Stimulated activated CD8-positive, alpha-beta memory T cell treated with anti-CD3 and anti-CD28 coated beads, Interleukin-15, amount 100 ng/mL, for 24 hours (primary cell): ENCODE measurements at places on chromosomes 4 and X.

DNA sequence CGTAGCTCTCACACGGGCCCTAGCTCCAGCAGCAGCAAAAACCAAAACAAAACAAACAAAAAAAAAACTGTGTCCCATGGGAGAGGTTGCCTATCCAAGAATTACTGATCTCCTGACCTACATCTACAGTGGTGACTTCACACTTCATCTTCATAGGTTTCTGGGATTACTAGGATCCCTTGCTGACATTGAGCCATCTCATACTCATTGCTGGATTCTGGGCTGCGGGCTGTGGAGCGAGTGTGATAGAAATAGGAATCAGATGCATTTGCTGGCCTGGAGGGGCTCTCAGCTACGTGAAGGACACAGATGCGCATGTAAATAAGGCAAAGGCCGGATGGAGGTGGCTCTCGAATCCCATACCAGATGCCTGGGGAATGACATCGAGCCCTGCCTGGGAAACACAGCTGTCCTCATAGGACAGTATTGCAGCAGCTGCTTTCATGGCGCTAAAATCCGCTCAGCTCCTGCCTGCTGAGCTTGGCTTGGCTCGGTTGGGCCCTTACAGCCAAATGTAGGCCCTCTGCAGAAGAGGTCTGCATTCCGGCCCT lies 41.7 kb downstream of the CNGA2 start:
- no peak for DNase-seq

GRCh38 chrX:75623535-75623934 lies 100.7 kb upstream of the ZDHHC15 start:
- DNase-seq, result no peak

- no peak for DNase-seq
Observed at GRCh38 chr4:107818301-107818910, 6.3 kb upstream of the SGMS2 start.

GRCh38 chr4:99361268-99361898 lies 8.8 kb upstream of the ADH1C start:
- DNase-seq, result no peak

GRCh38 chr4:75710246-75710645 lies 14.1 kb upstream of the USO1 start:
- DNase-seq, result no peak

DNA sequence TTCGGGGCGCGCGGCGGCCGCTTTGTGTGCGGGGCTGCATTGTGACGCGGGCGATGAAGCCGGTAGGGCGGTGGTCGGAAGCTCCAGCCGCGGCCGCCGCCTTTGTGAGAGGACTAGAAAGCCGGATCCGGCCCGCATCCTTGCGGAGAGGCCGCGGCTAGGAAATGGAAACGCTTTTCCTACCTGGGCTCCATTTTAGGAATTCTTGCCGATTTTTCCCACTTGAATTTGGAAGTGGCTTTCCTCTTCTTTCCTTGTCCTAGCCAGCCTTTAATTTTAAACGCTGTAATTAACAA lies 708 bp downstream of the TMSB4X start:
- no peak for DNase-seq

DNA sequence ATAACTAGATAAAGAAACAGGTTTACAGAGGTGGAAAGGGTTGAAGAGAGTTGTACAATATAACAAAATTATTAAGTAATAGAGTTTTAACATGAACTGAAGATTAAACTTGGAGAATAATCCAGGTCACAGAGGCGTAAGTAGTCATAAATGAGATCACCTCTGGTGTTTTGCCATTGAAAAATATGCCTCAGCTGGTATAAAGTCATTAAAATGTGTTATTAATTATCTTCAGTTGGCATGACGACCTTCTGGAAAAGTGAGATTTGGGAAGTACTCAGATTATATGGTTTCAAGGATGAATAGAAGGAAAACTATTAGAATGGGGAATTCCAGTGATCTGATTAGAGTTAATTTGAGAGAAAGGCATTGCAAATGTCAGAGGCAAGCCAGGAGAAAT lies 237.5 kb upstream of the ANXA10 start:
- no peak for DNase-seq

GRCh38 chr4:46032056-46032455 lies 91.8 kb downstream of the GABRG1 start:
- DNase-seq, result no peak

- no peak for DNase-seq
Observed at GRCh38 chr4:27009539-27009938, 148.9 kb downstream of the STIM2 start.

DNA sequence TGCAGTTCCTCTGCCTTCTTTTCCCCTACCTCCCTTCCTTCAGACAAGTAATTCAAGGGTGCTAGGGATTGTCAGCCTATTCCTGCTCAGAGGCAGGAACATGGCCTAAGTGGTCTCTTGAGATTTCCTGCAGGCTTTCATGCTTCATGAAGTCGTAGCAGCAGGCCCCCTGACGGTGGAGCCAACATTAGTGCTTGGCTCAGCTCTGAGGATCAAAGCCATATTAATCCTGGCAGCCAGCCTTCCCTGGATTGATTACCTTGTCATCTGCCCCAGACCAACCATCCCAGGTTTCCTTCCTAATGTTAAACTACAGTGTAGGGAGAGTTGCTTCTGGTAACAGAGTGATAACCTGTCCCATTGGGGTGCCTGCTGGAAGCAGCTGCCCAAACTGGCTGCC lies 84.1 kb downstream of the SLC16A2 start:
- no peak for DNase-seq

DNA sequence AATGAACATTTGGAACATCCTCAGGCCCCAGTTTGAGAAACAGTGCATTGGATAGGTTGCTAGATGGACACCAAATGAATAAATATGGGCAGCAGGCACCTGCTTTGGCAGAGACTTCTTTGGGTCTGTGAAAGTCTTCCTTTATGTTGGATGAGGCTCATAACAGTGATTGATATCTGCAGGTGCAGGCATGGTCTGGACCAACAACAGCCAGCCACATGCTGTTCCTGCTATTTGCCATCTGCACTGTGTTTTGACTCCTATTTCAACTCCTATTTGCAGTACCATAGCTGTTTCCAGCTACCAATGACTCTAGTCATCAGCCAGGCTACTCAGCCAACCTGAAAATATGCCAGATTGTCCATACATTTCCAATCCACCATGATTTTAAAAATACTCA lies 60.9 kb downstream of the ANAPC4 start:
- DNase-seq, result no peak

- DNase-seq, result no peak
Observed at GRCh38 chr4:169510617-169511016, 101.8 kb downstream of the NEK1 start.

DNA sequence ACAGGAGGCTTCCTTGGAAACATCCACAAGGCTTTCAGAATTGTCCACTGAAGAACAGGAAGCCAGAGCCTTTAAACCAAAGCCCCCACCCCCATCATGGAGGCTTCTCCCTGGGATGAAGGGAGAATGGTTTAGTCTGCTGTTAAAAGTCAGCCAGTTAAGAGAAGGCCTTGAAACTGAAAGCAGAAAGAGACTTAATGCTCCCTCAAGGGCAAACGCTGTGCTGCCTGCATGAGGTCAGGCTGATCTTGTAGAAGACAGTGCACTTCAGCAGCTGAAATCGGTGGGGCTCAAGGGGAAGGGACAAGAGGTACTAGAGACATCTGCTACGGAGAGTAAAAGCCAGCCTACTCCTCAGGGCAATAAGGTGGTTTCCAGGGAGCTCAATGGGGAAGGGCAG lies 69.0 kb downstream of the HPRT1 start:
- DNase-seq, result no peak

- DNase-seq, result no peak
Observed at GRCh38 chr4:42568610-42569207, 88.2 kb downstream of the ATP8A1 start.

- no peak for DNase-seq
Observed at GRCh38 chr4:41320278-41320677, 63.5 kb downstream of the UCHL1 start.
